NCI-H1417 treated with DMSO at 0.1 percent for 48 hours (cell line): ENCODE measurements at places on chromosomes 11 and 22.

DNA sequence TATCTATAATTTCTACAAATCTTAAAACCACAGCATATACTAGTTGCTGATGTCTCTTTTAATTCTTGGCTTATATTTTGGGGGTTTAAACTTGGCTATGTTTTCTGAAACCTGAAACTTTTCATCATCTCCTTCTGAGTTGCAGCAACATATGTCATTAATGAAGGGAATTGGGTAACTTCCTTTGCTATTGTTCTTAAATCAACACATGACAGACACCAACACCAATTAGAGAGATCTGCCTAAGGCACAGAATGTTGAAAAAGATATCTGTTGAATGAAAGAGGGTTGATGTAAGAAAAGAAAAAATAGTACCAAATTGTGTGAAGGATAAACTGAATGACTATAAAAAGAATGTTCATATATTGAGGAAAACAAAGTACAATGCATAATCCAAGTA is 10.3 kb upstream of the GAS2 start:
- no peak for DNase-seq

DNA sequence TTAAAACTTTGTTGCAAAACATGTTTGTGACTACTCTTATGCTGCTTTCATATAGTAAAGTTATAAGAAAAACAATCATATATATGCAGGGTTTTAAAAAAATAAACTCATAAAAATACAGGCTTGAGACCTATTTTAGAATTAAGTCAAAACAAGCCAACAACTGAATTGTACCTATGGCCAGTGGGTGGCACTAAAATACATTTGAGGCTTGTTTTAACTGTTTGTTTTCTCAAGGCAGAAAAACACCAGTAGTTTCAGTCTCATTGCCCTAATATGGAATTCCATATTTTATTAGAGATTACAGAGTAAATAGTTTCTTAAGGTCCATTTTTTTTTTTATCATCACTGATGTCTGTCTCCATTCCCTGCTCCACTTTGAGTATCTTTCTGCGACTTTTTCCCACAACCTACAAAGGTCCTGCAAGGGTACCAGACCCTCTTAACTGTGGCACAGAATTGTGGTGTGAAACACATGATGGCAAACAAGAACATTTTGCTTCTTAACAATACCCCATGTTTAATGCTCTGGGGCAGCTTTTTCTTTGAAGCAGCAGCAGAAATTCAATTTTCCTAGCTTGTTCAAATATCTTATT is 8.5 kb upstream of the CCDC89 start:
- DNase-seq: no peak

GRCh38 chr11:42251984-42252383 is 792.5 kb upstream of the LRRC4C start:
- no peak for DNase-seq

DNA sequence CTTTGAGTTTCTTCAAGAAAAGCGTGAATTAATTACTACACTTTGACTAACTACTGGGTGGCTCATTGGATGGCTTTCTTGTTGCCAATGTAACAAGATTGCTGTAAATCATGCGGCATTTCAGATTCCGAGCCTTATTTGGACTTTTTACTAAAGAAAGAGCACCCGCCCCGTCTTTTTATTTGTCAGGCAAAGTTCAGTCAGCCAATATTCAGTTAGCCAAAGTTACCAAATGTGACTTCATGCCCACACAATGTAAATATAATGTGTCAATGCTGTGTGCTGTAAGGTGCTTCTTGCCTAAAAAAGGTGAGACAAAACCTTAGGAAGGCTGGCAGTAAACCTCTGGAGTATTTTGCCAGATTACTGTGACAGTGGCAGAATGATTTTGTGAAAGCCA is 14.8 kb downstream of the FLI1 start:
- DNase-seq: no peak

DNA sequence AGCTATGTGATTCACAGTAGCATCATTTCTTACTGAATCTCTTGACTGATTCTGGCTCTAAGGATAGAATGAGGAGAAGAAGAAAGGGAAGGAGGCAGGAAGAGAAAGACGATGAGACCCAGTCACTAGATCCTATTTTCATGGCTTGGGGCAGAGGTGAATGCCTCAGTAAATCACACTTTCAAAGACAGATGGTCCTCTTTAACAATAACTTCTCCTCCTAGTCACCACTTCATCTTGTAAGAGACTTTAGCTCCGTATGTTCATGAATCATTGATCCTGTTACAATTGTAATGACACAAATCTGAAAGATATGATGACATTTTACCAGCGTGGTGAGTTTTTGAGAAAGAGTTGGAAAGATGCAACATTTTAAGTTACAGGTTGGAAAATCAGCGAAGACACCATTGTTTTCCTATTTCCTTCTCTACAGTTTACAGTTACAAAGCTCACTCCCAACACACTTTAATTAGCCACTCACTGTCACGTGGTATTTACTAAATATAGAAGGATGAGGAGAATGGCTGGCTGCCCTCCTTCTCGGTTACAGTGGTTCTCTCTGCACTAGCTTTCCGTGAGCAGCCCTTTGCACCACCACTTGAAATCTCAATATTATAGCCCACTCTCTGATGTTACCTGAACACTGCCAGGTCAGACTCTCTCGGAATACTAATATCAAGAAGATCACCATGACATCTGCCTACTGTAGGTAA is 205.8 kb downstream of the CADM1 start:
- no peak for DNase-seq

GRCh38 chr11:5618807-5619206 is 6.0 kb upstream of the TRIM34 start:
- no peak for DNase-seq

DNA sequence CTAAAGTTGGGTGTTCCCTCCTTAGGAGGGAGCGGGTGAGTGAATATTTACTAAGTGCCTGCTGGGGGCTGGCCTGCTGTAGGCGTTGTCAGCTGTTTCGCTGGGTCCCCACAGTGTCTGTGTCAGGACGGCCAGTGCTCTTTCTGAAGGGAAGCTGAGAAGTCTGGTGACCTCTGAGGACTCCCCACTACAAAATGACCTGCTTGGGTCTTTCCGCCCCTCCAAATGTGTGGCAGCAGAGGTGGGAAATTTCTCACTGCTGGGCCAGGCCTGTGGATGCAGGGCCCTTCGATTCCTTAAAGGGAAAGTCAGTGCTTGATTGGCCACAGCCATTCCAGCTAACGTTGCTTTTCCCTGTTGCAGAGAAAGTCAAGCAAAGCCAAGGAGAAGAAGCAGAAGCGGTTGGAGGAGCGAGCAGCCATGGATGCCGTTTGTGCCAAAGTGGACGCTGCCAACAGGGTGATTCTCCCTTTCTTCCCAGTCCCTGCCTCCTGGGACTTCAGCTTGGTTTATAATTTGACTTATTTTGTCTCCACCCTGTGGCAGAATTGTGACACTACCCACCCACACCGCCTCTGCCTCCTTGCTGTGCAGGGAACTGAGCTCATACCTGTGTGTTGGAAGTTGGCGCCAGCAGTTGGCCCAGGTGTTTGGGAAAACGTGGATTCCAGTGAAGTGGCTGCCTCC is 6.8 kb downstream of the NAA40 start:
- DNase-seq: peak; percentile 60

- no peak for DNase-seq
These were observed 29.8 kb upstream of the P2RY2 start for GRCh38 chr11:73188301-73188700.

DNA sequence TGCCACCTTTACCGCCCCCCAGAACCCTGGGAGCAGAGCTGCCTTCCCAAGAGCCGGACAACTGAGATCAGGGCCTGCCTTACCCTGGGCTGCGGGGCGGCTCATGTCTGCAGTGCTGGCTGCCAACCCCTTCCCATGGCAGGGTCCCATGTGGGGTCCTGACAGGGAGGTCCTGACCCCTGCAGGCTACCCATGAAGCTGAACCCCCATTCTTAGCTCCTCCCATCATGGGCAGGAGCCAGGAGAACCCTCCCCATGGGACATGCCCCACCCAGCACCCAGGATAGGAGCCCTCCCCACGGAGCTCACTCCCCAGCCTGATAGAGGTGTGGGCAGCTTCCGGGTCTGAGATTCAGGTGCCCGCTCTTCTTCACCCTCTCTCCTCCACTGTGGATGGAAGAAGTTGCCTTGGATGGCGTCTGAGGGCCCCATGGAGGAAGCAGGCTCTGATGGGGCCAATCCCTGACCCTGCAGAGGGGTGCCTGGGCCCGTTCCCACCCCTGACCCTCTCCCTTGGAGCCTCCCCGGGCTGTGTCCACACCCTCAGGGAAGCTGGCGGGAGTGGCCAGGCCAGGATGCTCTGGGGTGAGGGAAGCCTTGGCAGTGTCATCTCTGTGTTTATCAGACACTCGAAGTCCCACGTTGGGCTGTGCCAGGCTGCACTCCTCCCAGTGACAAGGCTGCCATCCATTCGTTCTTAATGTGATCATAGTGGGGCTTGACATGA is 1508.2 kb downstream of the BRD1 start:
- DNase-seq: no peak

DNA sequence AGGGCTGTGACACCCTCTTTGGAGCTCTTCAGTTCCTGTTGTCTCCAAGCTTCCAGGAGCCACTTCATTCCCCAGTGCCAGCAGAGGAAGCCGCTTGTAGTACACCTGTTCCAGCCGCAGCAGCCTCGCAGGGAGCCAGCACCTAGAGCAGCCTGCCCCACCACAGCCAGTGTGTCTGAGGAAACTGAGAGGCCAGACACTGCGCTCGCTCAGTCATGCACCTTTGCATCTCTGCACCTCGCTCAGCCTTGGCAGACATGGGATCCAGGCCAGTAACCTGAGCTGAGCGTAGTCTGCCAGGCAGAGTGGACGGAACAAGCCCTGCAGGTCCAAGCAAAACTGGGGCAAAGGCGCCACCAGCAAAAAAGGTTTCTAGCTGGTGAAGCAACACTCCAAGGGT is 1072.1 kb downstream of the JRKL start:
- DNase-seq: no peak

- DNase-seq: no peak
These were observed 8.6 kb upstream of the POLDIP3 start for GRCh38 chr22:42623301-42623751.

DNA sequence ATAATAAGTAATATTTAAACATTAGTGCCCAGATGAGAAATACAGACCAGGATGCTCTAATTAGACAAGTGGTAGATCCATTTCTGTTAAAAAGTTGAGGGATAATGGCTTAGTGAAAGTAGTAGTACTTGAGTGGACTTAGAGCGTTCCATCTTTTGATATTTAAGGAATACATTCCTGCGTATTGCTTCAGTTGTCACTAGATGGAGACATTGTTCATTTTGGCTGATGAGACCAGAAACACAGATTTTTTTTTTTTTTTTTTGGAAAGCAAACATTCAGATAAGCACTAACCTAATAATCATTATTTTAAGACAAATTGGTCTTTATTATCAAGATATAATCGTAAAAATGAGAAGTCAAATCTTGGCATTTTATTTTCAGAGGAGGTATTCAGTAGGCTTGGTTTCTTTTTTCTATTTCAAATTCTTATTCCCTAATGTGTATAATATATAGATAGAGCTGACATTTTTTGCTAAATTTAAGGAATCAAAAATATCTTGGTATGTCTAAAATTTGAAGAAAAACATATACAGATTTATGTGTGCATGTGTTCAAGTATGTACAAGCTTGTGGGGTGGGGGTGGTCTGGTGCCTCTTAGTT is 92.9 kb downstream of the DYNC2H1 start:
- DNase-seq: no peak

- DNase-seq: no peak
These were observed 119.5 kb downstream of the APOL5 start for GRCh38 chr22:35837101-35837727.

DNA sequence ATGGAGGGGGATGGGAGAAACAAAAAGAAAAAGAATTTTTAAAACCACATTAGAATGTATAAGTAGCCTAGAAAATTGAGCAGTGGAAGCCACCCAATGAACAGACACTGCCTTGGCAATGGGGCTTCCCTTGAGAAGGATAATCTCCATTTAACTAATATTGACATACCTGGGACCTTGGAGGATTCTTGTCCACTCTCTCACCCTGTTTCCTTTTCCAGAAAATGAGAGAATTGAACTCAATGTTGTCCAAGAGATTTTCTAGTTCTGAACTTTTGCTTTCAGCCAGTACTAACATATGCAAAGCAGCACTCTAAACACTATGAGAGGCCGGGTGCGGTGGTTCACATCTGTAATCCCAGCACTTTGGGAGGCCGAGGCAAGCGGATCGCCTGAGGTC is 524 bp downstream of the MS4A8 start:
- no peak for DNase-seq

DNA sequence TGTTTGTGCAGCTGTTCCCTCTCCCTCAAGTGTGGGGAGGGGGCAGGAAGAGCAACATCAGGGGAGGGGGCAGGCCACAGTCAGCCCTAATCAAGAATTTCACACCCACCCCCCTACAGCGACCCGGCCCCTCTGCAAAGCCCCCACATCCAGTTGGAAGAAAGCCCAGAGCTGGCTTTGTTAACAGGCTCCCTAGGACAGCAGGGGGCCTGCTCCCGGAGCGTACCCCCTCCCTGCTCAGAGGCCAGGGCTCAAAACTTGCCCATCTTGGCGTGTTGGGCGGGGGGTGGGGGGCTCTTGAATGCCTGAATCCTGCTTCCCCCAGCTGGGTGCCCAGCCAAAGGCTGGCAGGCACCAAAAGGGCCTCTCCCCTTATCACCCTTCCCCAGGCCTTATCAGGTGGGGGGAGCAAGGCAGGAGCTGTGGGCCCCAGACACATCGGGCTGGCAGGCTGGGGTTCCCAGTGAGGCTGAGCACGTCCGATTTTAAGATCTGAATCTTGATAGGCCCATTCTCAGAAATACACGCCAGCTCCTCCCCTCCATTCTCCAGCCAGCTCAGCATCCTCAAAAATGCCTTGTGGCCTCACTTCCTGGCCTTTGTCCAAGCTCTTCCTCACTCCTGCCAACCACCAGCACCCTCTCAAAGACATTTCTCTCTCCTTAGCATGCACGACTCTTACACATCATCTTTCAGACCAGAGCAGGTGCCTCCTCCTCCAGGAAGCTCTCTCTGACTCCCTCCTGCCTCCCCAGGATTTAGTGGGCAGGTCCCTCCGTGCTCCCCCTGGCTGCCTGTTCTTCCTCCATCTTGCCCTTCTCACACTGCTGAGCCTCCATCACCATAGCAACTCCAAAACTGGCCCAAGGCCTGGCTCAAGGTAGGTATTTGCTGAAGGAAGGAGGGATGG is 384.8 kb downstream of the MN1 start:
- no peak for DNase-seq

GRCh38 chr11:45166604-45166897 is 20.1 kb downstream of the PRDM11 start:
- no peak for DNase-seq

GRCh38 chr11:32962016-32962415 is 53.7 kb upstream of the DEPDC7 start:
- no peak for DNase-seq

- no peak for DNase-seq
These were observed 1494.3 kb downstream of the BRD1 start for GRCh38 chr22:48333323-48333763.
